CD4-positive, alpha-beta memory T cell (primary cell): ENCODE measurements at places on chromosomes 13 and 19.

DNA sequence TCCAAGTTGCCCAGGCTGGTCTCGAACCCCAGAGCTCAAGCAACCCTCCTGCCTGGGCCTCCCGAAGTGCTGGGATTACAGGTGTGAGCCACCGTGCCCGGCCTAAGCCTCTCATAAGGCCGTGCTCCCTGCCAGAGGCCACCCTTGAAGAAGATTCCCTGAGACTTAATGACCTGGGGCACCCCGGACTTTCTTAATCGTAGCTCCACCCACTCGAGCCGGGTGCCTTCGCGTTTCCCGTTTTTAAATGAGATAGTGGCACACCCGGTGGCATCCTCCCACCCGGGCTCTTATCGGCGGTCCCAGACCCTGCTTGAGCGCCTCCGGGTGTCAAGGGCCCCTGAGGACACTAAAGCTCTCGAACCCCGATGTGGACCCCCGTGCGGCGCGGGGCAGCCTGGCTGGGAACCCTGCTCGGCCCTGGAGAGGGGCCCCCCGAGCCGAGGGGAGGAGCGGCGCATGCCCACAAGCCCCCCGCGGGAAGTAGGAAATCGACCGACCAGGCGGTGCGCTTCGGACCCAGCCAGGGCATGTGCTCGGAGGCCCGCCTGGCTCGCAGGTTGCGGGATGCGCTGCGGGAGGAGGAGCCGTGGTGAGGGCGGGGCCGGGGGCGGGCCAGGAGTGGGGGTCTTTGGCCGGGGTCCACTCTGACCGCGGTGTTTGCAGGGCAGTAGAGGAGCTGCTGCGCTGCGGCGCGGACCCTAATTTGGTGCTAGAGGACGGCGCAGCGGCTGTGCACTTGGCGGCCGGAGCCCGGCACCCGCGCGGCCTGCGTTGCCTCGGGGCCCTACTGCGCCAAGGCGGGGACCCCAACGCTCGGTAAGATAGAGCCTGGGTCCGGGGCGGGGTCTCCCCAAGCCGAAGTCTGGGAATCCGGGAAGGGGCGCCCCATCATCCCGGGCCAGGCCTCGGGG is at the start of gene ANKLE1:
Gene ANKLE1 (plus strand): TSS at position 511 of the 914 bp plus-strand sequence. CDS start 20 bp downstream, at position 531.
- DNase-seq: no peak

GRCh38 chr19:10921199-10921909 is 7.1 kb downstream of the YIPF2 start:
- no peak for DNase-seq

DNA sequence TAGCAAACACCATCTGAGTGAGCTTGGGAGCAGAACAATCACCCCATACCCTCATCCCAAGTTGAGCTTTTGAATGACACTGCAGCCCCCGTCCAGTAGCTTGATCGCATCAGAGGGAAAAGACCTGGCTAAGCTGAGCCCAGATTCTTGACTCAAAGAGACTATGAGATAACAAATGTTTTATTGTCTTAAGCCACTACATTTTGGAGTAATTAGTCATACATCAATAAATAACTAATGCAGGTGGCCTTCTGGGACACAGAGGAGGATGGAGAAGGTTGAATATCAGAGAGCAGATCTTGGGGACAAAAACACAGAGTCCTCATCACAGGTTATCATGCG is 24.6 kb upstream of the IGSF23 start:
- no peak for DNase-seq

- DNase-seq: no peak
Measured at GRCh38 chr13:45592758-45593157, 22.8 kb downstream of the ERICH6B start.

- no peak for DNase-seq
Measured at GRCh38 chr19:40177286-40178070, 13.7 kb upstream of the MAP3K10 start.

DNA sequence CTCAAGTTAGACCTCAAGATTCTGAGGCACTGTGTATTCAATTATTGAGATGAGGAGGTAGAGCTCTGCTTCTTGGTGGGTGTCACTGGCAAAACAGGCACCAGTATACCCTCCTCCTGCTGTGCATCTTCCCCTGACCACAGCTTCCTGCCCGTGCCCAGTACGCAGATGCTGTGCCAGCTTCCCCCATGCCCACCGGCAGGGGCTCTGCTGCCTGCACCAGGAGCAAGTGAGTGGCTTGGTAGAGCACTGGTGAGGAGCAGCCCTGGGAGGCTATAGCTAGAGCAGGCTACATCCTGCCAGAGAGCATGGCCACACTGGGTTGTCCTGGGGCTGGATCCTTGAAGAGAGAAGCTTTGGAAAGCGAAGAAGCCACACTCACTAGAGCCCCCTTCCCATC is 21.0 kb upstream of the RNF17 start:
- DNase-seq: no peak

DNA sequence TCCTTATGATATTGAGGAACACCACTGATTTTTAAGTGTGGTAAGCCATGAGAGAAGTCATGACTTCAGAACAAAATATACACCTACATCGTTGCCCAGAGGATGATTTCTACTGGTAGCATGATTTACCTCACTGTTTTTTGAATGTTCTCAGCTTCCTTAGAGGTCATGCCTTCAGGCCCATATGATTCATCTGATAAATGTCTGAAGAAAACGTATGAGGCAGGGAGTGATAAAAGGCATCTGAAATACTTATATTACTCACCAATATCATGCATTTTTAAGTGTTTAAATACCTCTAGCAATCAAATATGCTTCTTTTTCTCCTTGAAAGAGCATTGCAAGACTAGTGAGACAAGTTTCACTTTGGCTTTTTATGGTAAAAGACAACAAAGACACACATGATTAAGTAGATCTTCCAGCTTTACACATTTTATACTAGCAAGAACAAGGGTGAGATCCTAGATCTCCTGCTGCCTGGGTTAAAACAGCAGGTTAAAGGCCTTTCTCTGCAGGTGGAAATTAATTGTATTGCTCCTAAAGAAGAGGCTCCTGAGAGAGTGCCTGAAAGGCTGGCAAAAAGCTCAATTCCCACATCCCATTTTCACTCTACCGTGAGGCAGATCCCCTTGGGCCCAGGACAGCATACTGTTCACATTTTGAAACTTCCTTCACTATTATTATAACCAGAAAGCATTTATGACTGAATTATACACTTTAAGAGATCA is 432.4 kb downstream of the SLITRK1 start:
- no peak for DNase-seq

GRCh38 chr19:52646571-52647217 is 8.5 kb upstream of the ZNF83 start:
- no peak for DNase-seq

DNA sequence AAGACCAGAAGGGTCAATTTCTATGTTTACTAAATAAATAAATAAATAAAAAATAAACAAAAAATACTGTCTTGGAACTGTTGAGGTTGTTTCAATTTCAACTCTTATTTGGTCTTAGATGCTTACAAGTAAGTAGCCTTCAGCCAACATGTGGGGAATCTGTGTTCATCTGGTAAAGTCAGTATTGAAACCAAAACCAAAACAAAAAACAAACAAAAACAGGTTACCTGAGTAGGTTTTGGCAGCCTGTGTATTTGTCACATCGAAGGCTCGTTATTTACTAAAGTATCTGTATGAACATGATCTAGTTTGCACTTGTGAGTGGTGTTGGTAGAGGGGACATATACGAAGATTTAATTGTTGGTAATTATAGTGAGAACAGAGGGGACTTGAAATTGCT is 471.5 kb downstream of the SLITRK5 start:
- DNase-seq: no peak

- DNase-seq: no peak
Measured at GRCh38 chr19:30734669-30735068, 362.5 kb downstream of the ZNF536 start.

GRCh38 chr19:55156202-55157063 is 1.1 kb downstream of the TNNI3 start:
- DNase-seq: no peak

GRCh38 chr19:13228561-13228960 is 78.3 kb downstream of the IER2 start:
- DNase-seq: no peak

DNA sequence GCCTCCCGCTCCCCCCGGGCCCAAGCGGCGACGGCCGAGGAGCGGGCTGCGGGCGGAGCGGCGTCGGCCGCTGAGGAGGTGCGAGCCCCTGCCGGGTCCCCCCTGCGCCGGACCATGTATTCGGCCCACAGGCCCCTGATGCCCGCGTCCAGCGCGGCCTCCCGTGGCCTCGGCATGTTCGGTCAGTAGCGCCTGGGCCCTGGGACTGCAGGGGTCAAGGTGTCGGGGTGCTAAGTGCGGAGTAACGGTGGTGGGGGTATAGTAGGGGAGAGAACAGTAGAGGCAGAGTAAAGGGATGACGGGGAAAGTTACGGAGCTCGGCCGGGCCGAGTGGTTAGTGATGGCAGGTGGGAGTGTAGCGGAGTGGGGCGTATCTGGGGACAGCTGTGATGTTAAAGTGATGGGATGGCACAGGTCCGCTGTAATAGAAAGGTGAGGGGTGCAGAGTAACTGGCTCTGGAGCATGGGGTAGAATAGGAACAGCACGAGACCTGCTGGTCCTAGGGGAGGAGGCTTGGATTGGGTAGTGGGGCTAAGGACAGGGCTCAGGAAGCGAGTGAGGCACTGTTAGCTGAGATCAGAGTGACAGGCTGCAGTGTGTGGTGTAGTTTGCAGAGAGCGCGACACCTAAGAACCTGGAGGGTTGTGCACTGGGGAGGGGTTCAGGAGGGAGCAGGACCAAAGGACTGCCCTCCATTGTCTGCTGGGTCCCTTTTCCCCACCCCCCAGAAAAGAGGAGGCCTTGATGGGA is 15.7 kb downstream of the CIC start:
- DNase-seq: no peak

GRCh38 chr13:23709536-23709935 is 139.3 kb downstream of the TNFRSF19 start:
- DNase-seq: no peak

DNA sequence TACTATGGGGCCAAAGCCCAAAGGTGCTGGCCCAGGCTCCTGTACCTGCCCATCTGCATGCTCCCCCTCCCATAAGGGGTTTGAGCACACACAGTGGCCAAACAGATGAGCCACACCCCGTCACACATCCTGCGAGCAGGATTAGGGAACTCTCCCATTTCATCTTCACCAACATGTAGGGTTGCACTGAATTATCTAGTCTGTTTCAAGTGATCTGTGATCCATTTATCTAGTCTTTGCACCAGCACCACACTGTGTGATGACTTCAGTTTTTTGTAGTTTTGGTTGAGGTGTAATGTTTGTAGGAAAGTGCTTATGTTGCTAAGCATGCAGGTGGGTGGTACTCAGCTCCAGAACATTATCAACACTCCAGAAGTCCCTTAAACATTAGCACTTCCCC is 249.3 kb downstream of the MYO16 start:
- DNase-seq: no peak

DNA sequence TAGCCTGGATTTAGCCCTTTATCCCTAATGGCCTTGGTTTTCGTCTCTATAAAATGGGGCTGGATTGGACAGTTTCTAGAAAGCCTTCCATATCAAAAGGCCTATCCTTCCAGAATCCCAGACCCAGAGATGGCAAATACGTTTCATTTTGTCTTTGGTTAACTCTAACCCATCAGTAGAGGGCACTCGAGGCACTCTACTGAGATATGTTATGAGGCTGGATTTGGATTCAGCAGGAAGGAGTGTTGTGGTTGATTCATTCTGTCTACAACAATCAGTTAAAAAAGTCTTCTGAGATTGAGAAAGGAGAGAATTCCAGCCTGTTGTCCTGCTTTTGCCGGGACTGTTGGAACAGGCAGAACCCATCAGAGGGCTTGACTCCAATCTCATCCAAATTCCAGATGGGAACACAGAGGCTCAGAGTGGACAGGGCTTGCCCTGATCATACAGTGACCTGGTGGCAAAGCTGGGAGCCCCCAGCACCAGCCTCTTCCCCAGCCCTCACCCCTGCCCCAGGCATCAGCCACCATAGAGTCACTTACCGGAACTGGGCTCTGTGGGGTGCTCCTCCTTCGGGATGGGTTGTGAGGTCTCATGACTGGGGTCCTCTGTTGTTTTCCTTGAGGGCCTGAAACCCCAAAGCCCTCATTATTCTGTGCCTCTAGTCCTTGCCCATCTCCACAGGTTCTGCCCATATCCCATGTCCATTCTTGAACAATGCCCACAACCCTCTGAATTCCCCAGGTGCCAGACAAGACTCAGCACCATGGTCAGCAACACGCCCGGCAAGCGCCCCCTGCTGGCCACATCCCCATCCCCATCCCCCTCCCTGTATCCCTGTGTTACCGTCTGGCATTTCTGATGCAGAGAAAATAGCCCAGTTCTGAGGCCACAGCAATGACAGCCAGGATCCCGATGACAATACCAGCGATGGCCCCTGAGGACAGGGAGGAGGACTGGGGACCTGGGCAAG is 12.3 kb upstream of the ZNF180 start:
- no peak for DNase-seq

DNA sequence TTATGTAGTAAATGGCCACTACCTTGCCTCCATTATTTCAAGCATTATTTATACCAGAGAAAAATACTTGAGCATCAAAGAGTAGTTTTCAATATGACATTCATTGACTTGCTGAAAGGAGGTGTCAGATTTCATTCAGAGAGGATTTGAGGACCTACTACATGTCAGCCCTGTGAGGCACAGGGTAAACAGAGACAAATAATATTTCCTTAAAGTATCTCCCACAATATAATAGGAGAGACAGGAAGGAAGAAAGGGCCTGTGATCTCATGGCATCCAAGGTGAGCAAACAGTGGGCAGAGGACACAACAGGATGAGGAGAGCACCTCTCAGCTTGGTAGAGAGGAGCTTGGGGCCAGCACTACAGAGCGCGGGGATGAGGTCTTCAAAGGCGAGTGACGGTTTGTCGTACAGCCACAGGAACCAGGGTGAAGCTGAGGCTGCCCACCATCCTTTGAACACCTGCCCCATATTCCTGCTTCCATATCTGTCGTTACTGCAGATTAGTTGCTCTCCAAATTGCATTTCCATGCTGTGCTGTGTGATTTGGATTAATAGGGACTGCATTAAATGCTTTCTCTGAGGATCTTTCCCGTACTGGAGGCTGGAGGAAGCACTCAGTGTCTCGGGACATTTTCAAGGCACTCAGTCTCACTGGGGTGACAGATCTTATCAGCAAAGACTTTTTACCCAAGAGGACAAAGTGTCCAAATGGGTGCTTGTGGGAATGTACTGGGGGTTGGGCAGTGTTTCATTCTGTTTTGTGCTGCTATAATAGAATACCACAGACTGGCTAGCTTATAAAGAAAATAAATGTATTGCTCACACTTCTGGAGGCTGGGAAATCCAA is 59.2 kb downstream of the GJA3 start:
- DNase-seq: no peak

GRCh38 chr19:2865334-2866100 is 1.6 kb upstream of the ZNF556 start:
- DNase-seq: no peak

GRCh38 chr13:42985312-42986175 is 6.5 kb downstream of the EPSTI1 start:
- no peak for DNase-seq

DNA sequence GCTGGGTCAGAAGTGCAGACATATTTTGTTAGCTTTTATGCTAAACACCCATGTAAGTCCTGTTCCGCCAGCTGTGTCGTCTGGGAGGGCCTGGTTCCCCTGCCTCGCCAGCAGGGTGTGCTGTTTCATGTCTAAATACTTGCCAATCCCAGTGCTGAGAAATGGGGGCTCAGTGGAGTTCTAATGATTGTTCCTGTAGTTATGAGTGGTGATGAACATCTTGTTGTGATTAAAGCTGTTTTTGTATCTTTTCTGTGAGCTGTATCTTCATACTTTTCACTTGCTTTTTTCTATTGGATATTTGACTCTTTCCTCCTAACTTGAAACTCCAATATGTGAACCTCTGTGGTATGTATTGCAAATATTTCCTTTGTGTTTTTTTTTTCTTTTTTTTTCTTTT is 32.7 kb downstream of the KDM4B start:
- peak; percentile 13 for DNase-seq

GRCh38 chr13:30739761-30740642 is 4.7 kb downstream of the ALOX5AP start:
- peak; percentile 65 for DNase-seq

- DNase-seq: no peak
Measured at GRCh38 chr13:58893396-58893795, 1261.9 kb downstream of the PCDH17 start.
